ENCODE measurements at places on chromosomes 4 and X.

DNA sequence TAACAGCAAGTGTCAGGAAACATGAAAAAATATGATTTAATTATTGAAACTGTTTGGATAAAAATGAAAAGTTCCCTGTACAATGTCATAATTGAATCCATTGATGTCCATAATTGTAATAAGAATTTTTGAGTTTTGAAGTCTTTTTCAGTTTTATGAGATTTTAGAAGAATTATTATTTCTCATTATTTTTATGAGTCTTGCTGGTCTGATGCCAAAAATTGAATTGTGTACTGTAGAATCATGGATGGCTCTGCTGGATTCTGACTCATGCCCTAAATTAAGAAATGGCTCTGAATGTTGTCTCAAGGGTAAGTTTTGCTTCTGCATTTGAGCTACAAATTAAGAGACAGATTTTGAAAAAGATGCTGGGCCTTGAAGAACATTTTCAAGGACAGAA is 132.8 kb upstream of the MAP9 start:
- DNase-seq = no peak

DNA sequence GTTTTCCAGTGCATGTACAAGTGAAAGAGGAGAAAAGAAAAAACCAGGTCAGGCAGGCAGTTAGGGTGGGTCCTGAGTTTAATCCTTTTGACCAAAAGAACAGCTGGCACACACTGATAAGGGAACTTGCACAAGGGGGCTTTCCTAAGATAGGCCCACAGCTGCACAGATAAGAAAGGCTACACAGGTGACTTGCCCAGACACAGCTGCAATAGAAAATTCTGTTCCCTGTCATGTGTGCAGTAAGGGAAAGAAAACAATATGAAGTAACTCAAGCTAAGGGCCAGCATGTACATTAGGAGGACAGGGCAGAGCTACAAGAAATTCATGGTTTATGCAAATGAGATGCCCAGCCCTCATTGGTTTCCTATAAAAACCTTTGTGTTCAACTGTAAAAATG is 32.9 kb downstream of the LUZP4 start:
- DNase-seq = no peak

- DNase-seq = no peak
Measured at GRCh38 chr4:119655111-119655837, 26.7 kb upstream of the PDE5A start.

GRCh38 chr4:104063341-104063740 is 343.6 kb upstream of the TACR3 start:
- no peak for DNase-seq
